ENCODE measurements at places on chromosomes 12 and 14.
A peak's percentile ranks its signal among the peaks of the same experiment; 100 is the strongest.

DNA sequence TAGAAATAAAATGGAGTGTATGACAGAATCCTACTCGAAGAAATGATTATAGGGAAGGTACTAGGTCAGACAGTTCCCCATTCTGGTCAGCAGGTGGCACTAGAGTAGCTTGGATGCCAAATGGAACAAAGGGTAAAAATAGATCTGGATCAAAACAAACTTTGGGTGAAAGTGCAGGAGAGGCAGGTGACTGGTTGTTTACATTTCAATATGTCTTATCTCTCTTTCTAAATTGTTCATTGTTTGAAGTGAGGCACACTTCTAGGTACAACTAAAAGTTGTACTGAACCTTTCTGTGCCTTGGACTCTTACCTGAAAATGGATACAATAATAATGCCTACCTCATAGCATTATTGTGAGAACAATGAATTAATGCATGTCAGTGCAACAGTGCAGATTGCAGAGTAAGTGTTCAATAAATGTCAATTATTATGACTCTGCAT, 62.0 kb upstream of the OSBPL8 start:
- peak; percentile 79 for DNase-seq

DNA sequence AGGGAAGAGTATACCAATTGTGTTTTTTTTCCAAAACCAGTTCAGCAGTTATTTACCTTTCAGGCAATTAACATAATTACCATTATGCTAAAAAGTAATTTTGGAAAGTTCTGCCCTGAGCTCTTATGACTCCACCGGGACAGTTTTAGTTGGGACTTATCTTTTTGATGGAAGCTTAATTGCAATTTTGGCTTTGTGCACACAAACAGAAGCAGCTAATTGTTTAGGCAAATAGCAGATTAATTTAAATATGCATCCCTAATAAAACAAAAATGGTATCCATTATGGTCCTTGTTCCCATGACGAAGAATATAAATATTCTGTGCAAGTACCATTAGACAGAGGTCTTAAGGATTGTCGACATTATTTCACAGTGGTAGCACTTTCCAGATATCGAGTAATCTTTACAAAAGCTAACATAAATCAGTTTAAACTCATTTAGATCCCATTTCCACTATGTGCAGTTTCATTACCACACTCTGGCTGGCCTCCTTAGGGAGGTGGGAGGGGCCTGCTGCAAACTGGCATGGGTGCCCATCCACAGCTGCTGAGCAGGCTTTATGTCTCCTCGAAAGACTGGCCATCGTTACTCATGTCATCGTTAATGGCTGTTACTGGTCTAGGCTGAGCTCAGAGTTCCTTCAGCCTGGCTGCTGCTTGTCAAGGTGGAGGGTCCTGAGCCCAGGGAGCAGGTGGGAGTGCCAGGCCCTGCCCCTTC, 68.2 kb downstream of the FBXW8 start:
- no peak for DNase-seq

DNA sequence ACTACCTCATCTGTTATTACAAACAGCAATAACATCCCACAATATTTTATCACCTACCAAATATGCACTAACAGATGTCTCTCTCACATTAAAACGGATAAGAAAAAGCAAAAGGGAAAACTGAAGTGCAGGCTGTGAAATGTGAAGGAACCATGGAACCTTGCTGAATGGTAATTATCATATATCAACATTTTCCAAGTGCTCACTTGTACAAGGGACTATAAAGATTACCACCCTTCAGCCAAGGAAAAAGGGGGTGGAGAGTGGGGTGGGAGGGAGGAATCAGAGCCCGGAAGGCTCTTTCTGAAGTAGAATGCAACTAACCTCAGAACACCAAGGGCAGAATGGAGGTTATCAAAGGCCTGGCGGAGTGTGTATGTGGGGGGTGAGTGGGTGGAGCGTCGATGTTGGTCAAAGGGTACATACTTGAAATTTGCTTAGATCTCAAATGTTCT, 1.2 kb downstream of the SNX6 start:
- no peak for DNase-seq

GRCh38 chr14:20516921-20517320, 11.6 kb downstream of the RNASE10 start:
- no peak for DNase-seq

GRCh38 chr12:41897593-41897992, 247.1 kb downstream of the GXYLT1 start:
- DNase-seq = no peak

DNA sequence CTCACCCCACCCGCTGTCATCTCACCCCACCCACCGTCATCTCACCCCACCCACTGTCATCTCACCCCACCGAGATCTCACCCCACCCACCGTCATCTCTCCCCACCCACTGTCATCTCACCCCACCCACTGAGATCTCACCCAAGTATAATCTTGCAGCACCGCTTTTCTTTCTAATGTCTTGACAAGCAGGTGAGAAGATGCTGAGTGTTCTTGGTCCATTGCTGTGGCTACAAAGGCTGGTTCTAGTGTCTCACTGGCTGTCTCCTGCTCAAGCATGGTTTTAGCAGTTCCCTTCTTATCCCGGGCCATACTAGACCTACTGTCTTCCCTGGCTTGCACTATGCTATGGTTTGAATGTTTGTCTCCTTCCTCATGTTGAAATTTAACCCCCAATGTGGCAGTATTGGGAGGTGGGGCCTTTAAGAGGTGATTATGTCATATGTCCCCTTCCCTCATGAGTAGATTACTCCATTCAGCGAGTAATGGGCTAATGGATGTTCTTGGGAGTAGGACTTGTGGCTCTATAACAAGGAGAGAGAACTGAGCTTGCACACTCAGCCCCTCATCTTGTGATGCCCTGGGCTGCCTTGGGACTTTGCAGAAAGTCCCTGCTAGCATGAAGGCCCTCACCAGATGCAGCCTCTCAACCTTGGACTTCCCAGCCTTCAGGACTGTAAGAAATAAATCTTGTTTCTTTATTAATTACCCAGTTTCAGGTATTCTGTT, 47.7 kb upstream of the PPP2R5C start:
- DNase-seq = no peak

- peak; percentile 78 for DNase-seq
These were observed 4.8 kb downstream of the DGKA start for GRCh38 chr12:55935738-55936151.

DNA sequence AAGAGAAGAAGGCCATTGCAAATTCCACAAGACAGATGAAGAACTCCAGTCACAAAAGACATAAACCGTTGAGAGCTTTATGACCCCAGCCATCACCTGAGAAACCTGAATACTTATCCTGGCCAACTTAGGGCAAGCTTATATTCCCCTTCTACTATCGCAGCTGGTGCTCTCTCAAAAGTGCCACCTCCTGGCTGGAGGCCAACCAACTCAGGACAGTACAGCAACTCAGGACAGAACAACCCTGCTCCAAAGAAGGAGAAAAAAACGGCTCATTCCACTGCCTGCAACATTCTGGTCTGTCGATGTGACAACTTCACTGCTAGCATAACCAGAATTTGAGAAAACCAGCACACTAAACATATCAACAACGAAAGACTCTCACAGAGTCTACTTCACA, 9.7 kb upstream of the KRT6B start:
- no peak for DNase-seq

DNA sequence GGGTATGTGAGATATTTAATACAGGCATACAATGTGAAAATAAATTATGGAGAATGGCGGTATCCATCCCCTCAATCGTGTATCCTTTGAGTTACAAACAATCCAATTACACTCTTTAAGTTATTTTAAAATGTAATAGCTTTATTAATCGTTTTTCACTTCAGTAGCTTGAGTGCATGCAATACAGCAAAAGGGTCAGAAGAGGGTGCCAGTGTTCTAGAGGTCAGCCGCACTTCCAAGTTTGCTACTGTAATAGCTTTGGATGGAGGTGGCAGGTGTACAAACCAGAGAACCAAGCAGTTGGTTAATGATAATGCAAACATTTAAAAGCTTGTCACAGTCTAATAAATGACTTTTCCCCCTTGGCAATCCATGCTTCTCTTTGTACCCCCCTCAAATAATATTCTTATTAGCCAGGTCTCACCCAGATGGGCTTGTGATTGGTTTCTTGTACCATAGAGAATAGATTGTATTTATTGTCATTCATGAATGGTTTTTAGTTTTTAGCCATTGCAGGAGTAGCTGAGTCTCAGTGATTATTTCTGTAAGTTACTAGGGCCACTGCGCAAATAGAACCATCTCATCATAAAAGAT, 127.0 kb downstream of the ERC1 start:
- DNase-seq = peak; percentile 81

GRCh38 chr12:62799126-62799736, 135.7 kb downstream of the PPM1H start:
- no peak for DNase-seq

- DNase-seq = no peak
These were observed 38.4 kb downstream of the EAPP start for GRCh38 chr14:34501004-34501580.

- DNase-seq = no peak
These were observed 100.5 kb downstream of the TBX5 start for GRCh38 chr12:114305446-114305845.

DNA sequence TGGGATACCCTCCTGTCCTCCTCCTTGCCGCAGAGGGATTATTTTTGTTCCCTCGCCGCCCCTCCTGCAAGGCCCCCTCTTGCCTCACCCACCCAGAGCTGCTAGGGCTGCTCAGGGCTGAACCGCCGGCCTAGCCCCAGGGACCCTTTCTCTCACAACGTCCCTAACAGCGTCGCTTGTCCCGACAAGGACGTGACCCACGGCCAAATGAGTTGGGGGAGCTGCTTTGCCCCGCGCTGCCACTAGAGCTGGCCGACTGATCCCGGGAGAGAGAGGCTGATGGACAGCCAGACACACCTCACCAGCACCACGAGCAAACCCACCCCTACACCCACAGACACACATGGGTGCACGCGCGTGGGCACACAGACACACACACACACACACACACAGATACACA, 154.6 kb upstream of the ALG10B start:
- DNase-seq = no peak

- DNase-seq = peak; percentile 69
These were observed 10.3 kb downstream of the KRT75 start for GRCh38 chr12:52423661-52424500.

DNA sequence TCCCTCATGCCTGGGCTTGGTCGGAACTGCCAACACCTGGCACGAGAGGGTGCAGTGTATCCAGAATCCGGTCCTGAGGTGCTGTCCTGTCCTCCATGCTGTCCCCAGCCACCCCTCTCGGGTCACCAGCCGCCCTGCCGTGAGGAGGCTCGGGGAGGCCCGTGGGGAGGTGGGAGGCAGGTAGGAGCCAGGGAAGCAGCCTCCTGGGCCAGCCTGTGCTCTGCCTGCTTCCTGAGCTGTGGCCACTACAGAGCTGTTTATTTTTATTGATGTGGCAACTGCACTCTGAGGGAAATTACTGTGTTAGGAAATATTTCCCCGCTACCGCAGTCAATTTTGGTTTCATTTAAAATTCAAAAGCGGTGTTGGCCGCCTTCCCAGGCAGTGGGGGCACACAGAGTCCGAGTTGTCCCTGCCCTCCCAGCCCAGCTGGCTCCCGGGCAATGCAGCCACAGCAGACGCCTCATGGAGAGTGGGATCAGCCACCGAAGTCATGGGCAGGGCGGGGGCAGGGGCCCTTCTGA, 18.3 kb downstream of the NOC4L start:
- no peak for DNase-seq

- no peak for DNase-seq
These were observed 113.9 kb downstream of the KTN1 start for GRCh38 chr14:55693904-55694303.

GRCh38 chr12:84974155-84974815, 61.7 kb upstream of the SLC6A15 start:
- DNase-seq = no peak

- no peak for DNase-seq
These were observed 1.2 kb downstream of the HOXC10 start for GRCh38 chr12:53985994-53986685.

GRCh38 chr12:93043192-93043876, 114.2 kb upstream of the EEA1 start:
- no peak for DNase-seq

DNA sequence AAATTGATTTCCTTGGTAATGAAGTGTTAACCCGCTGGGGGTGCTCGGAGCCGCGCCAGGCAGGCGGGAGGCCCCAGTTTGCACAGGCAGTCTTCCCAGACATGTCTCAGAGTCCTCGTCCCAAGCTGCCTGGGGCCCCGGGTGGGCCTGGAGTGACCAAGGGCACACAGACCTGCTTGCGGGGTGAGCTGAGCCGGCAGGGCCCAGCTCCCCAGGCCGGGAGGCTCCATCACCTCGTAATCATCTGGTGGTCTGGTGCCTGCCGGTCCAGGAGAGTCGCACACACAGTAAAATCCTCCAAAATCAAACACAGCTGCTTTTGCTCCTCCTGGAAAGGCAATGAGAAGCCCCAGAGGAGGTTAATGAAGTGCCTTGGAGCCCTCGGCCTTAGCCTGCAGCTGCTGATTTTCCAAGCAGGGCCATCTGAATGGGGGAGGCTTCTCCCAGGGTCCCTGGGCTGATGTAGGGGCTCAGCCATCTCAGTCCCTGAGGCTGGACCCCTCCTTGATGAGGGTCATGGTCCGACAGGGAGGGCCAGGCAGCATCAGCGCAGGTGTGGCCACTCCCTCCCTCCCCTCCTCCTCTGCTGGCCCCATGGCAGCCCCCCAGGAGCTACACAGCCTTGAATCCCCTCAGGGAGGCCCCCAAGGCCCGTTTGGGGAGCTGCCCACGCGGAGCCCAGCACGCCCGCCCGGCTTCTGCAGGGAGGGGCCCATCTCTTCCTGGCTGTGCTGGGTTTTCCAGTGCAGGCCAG, 39.4 kb upstream of the FBRSL1 start:
- DNase-seq = no peak

GRCh38 chr14:106872611-106873446, 1346.4 kb downstream of the TMEM121 start:
- DNase-seq = no peak

DNA sequence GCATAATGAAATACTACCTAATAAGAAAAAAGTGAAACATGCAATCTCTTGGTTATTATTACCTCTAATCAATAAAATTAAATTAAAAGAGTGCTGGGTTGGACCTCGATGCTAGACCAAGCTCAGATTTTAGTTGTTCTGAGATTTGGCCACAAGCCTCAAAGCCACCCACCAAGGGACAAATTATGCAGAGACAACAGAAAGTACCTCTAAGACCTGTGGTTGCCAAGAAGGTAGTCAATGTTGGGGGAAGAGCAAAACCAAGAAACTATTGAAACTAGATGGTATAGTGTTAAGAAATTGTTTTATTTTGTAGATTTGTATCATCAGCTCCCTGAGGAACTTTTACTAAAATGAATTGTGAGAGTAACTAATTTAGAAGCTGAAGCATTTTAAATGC, 43.8 kb upstream of the ARID2 start:
- DNase-seq = no peak

DNA sequence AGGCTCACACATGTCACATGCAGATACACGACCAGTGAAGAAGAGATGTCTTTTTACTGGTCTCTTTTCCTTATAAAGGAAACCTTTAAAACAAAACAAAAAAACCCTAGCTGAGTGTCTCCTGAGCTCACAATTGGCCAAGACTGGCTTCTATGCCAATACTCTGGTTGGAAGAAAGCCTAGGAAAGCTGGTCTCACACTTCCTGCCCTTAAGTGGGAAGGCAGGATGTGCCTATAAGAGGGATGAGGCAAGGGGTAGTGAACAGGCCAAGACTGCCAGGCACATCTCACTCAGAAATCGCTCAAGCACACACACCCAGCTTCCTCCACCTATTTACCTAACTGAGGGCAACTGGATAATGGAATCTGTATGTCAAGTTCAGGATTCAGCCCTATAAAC, 50.0 kb downstream of the SOCS2 start:
- no peak for DNase-seq

All from sigmoid colon (tissue), 7 donors.